ENCODE measurements at places on chromosomes 13 and 19. TPM values are rescaled to one million over a fixed set of nuclear protein-coding genes. Genes with fewer than 3 reads are reported as not detected.

DNA sequence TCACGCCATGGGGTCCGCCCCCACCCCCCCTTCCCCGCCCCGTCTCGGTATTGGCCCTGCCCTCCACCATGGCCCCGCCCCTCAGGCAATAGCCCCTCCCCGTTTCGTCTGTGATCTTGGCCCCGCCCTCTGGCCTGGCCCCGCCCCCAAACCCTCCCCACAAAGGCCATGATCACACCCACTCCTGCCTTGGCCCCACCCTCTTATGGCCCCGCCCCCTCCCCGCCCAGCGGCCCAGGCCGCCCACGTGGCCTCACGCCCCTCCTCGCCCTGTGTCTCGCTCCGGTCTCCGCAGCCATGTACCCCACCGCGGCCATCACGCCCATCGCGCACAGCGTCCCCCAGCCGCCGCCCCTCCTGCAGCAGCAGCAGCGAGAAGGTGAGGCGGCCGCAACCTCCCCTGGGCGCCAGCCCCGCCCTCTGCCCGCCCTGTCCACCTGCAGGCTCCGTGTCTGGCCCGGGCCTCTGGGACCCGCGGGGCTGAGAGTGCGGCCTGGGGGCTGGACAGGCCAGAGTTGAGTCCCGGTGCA is 61.3 kb downstream of the CELF5 start:
- no peak for DNase-seq

DNA sequence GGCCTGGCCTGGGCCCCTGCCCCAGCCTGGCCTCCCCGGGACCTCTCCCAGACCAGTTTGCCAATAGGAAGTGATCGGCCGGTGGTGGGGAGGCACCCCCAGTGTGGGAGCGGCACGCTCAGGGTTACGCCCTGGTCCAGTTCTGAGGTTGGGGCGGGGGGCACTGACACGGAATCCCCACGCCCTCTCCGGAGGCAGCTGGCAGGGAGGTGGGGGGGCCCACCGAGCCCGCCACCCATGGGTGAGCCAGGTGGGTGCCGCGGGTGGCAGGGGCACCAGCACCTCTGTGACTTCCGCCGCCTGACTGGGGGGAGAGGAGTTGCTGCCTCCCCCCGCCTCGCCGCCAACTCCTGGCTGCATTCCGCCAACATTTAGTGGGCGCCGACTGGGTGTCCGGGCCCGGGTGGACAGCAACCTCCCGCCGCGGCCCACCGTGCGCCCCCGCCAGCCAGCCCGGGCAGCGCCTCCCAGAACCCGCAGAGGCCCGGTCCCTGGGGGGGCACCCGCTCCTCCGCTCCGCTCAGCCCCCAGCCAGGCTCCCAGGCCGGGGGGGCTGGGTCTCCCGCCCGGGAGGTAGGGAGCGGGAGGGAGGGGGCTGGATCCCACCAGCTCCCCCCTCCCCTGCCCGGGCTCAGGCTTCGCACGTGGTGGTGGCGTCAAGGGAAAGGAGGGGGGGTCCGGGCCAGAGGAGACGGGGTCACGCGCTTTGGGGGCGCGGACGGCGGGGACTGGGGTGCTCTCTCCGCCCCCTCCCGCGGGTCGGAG is 2.0 kb downstream of the ZBTB7A start:
- no peak for DNase-seq

The ACP7 gene
- not detected for total RNA-seq

The SIGLEC14 gene
- not detected for total RNA-seq

The JAK3 gene
- 25.1 TPM for total RNA-seq

Data from omental fat pad (tissue), 4 donors.